ENCODE measurements at places on chromosomes 12 and 14.
A peak's percentile ranks its signal among the peaks of the same experiment; 100 is the strongest.

- no peak for DNase-seq
Observed at GRCh38 chr12:92554158-92555073, 148.4 kb upstream of the PLEKHG7 start.

GRCh38 chr12:11830307-11830801 is 180.9 kb downstream of the ETV6 start:
- DNase-seq: peak; percentile 40

DNA sequence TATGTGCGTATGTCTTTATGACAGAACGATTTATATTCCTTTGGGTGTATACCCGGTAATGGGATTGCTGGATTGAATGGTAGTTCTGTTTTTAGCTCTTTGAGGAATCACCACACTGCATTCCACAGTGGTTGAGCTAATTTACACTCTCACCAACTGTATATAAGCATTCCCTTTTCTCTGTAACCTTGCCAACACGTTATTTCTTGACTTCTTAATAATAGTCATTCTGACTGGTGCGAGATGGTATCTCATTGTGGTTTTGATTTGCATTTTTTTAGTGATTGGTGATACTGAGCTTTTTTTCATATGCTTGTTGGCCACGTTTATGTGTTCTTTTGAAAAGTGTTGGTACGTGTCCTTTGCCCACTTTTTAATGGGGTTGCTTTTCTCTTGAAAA is 49.7 kb downstream of the FRS2 start:
- no peak for DNase-seq

- peak; percentile 74 for DNase-seq
Observed at GRCh38 chr12:131608740-131609690, 101.9 kb upstream of the SFSWAP start.

- DNase-seq: no peak
Observed at GRCh38 chr14:54480830-54481562, 7.8 kb downstream of the GMFB start.

GRCh38 chr12:46227616-46228015 is 41.2 kb downstream of the SLC38A1 start:
- no peak for DNase-seq

GRCh38 chr12:27550653-27550975 is 26.6 kb downstream of the PPFIBP1 start:
- no peak for DNase-seq

- no peak for DNase-seq
Observed at GRCh38 chr12:34398366-34398705, 376.0 kb downstream of the ALG10 start.

DNA sequence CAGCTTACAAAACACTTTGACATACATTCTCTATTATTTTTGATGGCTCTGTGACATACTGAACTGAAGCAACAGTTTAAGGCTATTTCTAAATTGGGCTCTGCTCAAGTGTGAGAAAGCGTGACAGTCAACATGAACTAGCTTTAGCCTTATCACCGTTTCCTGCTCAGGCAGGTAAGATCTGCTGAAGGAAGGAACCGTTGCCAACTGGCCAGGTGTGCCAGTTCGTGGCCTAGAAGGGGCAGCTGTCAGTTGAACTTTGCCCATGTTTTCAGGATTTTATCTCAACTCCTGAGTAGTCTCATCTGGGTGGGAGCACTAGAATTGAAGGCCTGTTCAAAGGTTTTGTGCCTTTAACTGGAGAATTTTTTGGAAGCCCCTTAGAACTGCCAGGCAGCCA is 79.5 kb downstream of the ETV6 start:
- DNase-seq: no peak

GRCh38 chr12:73585136-73585535 is 952.5 kb upstream of the ATXN7L3B start:
- DNase-seq: no peak

GRCh38 chr12:130335517-130336392 is 1.9 kb upstream of the PIWIL1 start:
- peak; percentile 41 for DNase-seq

DNA sequence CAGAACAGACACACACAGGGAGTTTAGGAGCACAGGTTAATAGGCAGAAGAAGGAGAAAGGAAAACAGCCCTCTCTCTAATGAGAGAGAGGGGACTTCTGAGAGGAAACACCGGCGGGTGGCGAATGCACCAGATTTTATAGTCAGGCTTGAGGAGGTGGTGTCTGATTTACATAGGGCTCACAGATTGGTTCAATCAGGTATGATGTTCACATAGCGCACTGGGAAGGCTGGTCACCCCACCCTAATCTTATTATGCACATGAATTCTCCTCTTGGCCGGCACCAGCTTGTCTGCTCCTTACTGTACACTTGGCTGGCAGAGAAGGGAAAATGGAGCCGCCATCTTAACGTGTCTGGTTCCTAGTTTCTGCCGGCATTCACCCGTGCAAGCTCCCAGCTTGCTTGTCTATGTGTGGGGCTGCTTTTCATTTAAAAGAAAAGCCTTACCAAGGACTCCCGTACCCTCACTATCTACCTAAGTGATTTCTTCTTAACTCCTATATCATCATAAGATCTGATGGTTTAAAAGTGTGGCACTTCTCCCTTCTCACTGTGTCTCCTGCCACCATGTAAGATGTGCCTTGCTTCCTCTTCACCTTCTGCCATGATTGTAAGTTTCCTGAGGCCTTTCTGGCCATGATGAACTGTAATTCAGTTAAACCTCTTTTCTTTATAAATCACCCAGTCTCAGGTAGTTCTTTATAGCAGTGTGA is 15.1 kb downstream of the BCAT1 start:
- DNase-seq: no peak
